Activated T-helper 1 cell treated with anti-CD3 and anti-CD28 coated beads, Interleukin-12 subunit alpha, Interleukin-12 subunit beta, Interleukin-2, Interleukin-4 antibody, amounts not matched to agents 30 ng/mL and 10 ng/mL and 1 ng/mL, durations not matched to agents 14 hours and 24 hours and 36 hours (primary cell): ENCODE measurements at places on chromosomes 5 and 9. TPM values are rescaled to one million over a fixed set of nuclear protein-coding genes. Genes with fewer than 3 reads are reported as not detected.

Gene BRD8
- total RNA-seq: 51.8 and 57.9 TPM in 2 replicates

DNA sequence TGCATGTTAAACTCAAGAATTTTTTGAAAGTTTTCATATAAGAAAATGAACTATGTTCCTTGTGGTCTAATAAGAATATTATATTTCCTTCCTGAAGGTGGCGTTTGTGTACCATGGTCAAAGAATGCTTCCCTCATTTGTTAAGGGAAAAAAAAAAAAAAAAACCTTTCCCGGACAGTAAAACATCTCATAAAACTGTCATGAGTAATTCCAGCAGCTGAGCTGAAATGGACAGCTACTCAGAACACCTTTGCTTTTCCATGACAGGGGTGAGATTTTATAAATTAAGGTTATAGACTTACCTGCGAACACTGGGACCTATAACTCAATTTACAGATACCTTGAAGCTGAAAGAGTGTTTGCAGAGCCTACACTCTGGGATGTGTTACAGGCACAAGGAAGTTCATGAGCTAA is 113.2 kb upstream of the RANBP3L start:
- peaks cover 7% of the 10 kb centered on the region for H3K4me1 ChIP-seq
- peaks cover 4% of the 10 kb centered on the region for H3K27me3 ChIP-seq
- no peak overlapping the region for H3K4me3 ChIP-seq
- DNase-seq: no peak
- no peak overlapping the region for H3K27ac ChIP-seq

DNA sequence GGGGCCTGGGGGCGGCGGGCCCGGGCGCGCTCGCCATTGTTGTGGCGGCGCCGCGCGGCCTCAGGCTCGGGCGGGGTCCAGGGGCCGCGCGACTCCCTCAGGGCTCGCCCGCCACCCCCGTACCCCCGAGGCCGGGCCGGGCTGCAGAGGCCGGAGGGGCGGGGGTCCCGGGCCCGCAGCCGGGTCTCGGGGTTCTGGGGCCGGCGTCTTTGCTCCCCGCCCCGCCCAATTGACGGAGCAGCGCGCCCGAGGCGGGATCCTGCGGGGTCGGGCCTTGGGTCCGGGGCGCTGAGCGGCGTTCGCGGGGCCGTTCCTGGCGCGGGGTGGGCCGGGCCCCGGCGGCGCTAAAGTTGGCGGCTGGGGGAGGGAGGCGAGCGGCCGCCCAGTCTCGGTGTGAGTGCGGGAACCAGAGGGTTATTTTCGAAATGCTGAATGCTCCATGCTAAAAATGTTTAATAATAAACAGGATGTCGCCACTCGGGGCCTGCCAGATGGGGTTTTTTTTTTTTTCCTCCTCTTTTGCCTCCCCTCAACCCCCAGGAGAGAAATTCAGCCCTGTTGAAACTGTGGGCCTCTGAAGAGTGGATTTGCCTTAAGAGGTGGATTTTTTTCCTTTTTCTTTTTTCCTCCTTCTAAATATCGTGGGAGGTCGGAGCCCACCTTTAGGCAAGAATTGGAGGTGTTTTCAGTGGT is 724 bp downstream of the PRRC2B start:
- H3K4me3 ChIP-seq: peak overlapping the region; percentile 89
- H3K27me3 ChIP-seq: peaks cover 21% of the 10 kb centered on the region

DNA sequence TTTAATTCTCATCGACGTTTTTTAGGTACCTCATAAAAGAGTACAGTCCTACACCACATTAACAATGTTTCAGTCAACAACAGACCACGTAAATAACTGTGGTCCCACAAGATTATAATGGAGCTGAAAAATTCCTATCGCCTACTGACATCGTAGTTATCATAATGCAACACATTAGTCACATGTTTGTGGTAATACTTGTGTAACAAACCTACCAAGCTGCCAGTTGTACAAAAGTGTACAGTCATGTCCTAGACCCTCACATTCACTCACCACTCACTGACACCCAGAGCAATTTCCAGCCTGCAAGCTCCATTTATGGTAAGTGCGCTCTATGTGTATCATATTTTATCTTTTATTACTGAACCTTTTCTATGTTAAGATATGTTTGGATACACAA is 16.8 kb downstream of the GNAQ start:
- no peak for DNase-seq
- no peak overlapping the region for H3K4me3 ChIP-seq
- H3K4me1 ChIP-seq: peaks cover 47% of the 10 kb centered on the region
- no peaks in the 10 kb centered on the region for H3K27me3 ChIP-seq
- no peak overlapping the region for H3K27ac ChIP-seq

Gene FYB1
- total RNA-seq: 100 and 107 TPM in 2 replicates

Gene IL4
- 56.9 and 57.1 TPM in 2 replicates for total RNA-seq

Gene NOXA1
- 0.49 and 0.54 TPM in 2 replicates for total RNA-seq

Gene BNC2
- not detected in 2 replicates for total RNA-seq

Gene BAAT
- 0.08 TPM in 1 of 2 replicates, not detected in the other for total RNA-seq

DNA sequence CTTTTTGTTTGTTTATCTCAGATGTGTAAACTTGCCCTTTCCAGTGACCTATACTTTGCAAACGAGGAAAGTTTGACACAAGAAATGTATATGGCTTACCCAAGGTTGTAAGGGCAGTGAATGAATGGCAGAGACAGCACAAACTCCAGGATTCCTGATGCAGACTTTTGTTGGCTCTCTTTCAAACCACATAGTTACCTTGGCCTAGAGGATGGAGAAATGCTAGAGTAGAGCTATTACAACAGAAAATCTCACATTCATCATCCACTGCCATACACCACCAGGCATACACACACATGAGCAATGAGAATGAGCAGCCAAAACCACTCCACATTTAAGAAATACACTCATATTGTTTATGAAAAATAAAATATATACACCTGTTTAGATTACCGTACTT is 387.0 kb downstream of the TLR4 start:
- no peak overlapping the region for H3K4me3 ChIP-seq
- no peak overlapping the region for H3K27ac ChIP-seq

Gene SLC25A2
- 0.20 and 0.57 TPM in 2 replicates for total RNA-seq

DNA sequence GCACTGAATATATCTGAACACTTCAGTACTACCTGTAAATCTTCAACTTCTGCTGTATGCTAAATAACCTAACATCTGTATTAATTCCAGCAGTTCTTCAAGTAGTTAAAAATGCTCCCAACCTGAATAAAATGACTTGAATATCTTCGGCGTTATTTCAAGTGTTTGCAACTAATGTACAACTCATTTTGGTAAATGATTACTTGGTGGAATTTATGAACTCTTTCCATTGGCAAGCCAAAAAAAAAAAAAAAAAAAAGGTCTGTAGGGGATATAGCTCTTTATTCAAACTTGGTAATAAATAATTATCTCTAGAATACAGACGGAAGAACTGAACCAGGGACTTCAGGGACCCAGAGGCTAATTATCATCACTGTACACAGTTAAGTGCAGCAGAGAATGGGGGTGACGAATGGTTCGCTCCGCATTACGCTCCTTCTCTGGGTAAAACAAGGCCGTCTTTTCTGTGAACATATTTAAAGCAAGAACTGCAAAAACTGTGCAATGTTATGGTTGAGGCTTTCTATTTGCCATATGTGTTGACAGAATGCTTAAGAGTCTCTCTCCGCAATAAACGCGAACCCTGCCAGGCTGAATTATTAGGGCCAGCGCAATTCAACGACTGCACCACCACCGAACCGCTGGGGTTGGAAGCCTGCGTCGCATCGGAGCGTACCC is 1.9 kb upstream of the ERBIN start:
- H3K36me3 ChIP-seq: no peaks in the 10 kb centered on the region
- H3K27me3 ChIP-seq: peaks cover 22% of the 10 kb centered on the region
- peak overlapping the region; percentile 90 for H3K27ac ChIP-seq
- no peak for DNase-seq
- H3K4me1 ChIP-seq: peaks cover 30% of the 10 kb centered on the region

- H3K4me3 ChIP-seq: no peak overlapping the region
- H3K36me3 ChIP-seq: peaks cover 4% of the 10 kb centered on the region
- peaks cover 3% of the 10 kb centered on the region for H3K27me3 ChIP-seq
- DNase-seq: no peak
Measured at GRCh38 chr5:132308701-132309100, 14.5 kb downstream of the SLC22A4 start.

Gene IL31RA
- 0.44 and 0.80 TPM in 2 replicates for total RNA-seq

DNA sequence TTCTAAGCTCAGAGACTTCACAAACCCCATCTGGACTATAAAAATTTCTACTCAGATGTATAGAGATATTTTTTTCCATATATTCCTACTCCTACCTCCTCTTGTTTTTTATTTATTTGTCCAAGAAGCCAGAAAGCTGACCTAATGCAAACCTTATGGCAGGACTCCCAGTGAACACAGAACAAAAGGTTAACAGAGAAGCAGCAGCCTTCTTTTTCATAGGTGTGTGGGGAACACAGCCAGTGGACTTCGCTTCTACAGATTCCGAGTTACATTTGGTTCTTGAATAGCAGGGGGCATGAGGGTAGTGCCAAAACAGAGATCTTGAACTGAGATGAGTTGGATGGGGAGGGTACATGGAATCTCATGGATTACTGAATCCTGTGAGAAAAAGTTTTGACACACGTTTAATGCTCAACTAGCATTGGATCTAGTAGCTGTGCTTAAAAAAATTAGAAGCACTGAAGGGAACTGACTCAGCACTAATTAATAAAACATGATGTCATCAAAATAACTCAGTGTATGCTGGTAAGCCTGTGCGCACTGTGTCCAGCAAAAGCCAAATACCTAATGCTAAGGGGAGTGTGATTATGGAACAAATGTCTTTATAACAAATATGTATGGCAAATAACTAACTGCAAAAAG is 240.1 kb downstream of the GABRB2 start:
- no peak overlapping the region for H3K27ac ChIP-seq
- no peak overlapping the region for H3K4me3 ChIP-seq
- no peak for DNase-seq

GRCh38 chr9:82563094-82563493 is 499.8 kb downstream of the RASEF start:
- no peaks in the 10 kb centered on the region for H3K27me3 ChIP-seq
- H3K27ac ChIP-seq: no peak overlapping the region
- H3K4me1 ChIP-seq: no peaks in the 10 kb centered on the region
- no peak for DNase-seq
- H3K4me3 ChIP-seq: no peak overlapping the region
- no peaks in the 10 kb centered on the region for H3K36me3 ChIP-seq

Gene DRD1
- not detected in 2 replicates for total RNA-seq

GRCh38 chr5:97534166-97534565 is 351.1 kb upstream of the RIOK2 start:
- no peaks in the 10 kb centered on the region for H3K4me1 ChIP-seq
- H3K4me3 ChIP-seq: no peak overlapping the region
- peaks cover 2% of the 10 kb centered on the region for H3K27me3 ChIP-seq
- DNase-seq: no peak
- H3K27ac ChIP-seq: no peak overlapping the region

GRCh38 chr5:148152781-148153180 is 15.6 kb upstream of the SPINK14 start:
- H3K27ac ChIP-seq: no peak overlapping the region
- H3K4me1 ChIP-seq: no peaks in the 10 kb centered on the region
- no peak overlapping the region for H3K4me3 ChIP-seq
- DNase-seq: no peak

DNA sequence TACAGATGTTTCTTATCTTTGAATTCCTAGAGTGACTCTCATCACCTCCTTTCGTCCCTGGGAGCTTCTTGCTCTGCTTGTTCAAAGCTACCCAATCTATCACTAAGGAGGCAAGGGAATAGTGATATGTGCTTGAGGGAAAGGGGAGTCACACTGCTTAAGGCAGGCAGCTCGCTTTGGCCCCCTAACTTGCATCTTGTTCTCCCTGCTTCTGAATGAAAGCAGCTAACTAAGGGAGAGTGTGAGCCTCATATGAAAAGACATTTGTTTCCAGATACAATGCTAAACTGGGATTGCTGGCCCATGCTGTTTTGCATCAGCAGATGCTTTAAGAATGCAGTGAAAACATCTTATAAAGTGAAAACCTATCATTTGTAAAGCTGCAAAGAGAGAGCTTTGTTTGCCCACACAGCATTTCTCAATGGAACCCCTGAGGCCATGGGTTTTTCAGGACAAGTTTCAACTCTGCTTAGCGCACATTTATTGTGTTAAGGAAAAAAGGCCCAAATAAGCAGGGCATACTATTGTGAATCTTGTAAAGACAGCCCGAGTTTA is 367.9 kb upstream of the ADAMTSL1 start:
- DNase-seq: no peak
- peaks cover 2% of the 10 kb centered on the region for H3K27me3 ChIP-seq
- no peaks in the 10 kb centered on the region for H3K4me1 ChIP-seq
- no peak overlapping the region for H3K4me3 ChIP-seq

DNA sequence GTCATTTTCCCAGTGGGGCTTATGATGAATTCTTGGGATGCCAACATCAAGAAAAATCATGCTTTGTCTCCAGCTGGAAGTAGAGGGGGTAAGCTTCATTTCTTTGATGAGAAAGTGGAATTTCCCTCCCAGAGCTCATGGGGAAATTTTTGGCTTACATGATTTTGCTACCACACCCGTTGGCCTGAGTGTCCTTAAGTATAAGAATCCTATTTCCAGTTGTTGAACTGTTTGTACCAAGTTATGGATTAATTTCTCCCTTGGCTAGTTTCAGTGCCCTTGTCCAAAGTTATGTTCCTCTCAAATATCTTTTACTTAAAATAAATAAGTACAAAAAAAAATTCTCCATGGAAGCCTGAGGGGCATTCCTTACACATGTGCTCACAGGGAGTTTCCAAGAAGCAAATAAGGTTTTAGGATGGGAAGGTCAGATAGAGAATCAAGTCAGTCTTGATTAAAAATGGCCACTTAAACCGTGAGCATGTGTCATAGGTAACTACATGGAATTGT is 82.3 kb downstream of the PTCD2 start:
- no peak overlapping the region for H3K27ac ChIP-seq
- no peaks in the 10 kb centered on the region for H3K4me1 ChIP-seq
- no peak overlapping the region for H3K4me3 ChIP-seq
- DNase-seq: no peak
- H3K27me3 ChIP-seq: peaks cover 8% of the 10 kb centered on the region

Gene INSYN2B
- not detected in 2 replicates for total RNA-seq

GRCh38 chr9:116646661-116647514 is 40.2 kb upstream of the TRIM32 start:
- peaks cover 3% of the 10 kb centered on the region for H3K27me3 ChIP-seq
- no peak for DNase-seq
- H3K36me3 ChIP-seq: no peaks in the 10 kb centered on the region
- H3K4me3 ChIP-seq: no peak overlapping the region
- no peak overlapping the region for H3K27ac ChIP-seq
- no peaks in the 10 kb centered on the region for H3K4me1 ChIP-seq

- H3K36me3 ChIP-seq: peaks cover 44% of the 10 kb centered on the region
- peaks cover 38% of the 10 kb centered on the region for H3K4me1 ChIP-seq
- H3K27ac ChIP-seq: peak overlapping the region; percentile 92
- peak overlapping the region; percentile 13 for H3K4me3 ChIP-seq
- DNase-seq: peak; percentile 68
- no peaks in the 10 kb centered on the region for H3K27me3 ChIP-seq
Measured at GRCh38 chr5:71601222-71602026, 14.3 kb downstream of the MCCC2 start.

Gene FCHO2
- total RNA-seq: 0.93 and 2.2 TPM in 2 replicates

GRCh38 chr9:94909250-94909894 is 182.9 kb downstream of the AOPEP start:
- no peak overlapping the region for H3K27ac ChIP-seq
- no peaks in the 10 kb centered on the region for H3K4me1 ChIP-seq
- no peaks in the 10 kb centered on the region for H3K36me3 ChIP-seq

Gene ARL10
- total RNA-seq: 19.4 and 22.3 TPM in 2 replicates

GRCh38 chr5:139181322-139181730 is 16.8 kb downstream of the SIL1 start:
- H3K36me3 ChIP-seq: no peaks in the 10 kb centered on the region
- H3K4me3 ChIP-seq: no peak overlapping the region
- H3K4me1 ChIP-seq: peaks cover 31% of the 10 kb centered on the region
- no peaks in the 10 kb centered on the region for H3K27me3 ChIP-seq
- no peak for DNase-seq

- no peak overlapping the region for H3K4me3 ChIP-seq
- no peaks in the 10 kb centered on the region for H3K27me3 ChIP-seq
- no peaks in the 10 kb centered on the region for H3K36me3 ChIP-seq
- H3K27ac ChIP-seq: no peak overlapping the region
- DNase-seq: no peak
Measured at GRCh38 chr5:107352576-107352975, 318.2 kb downstream of the EFNA5 start.

Gene LHX2
- total RNA-seq: not detected in 2 replicates
